ENCODE measurements at places on chromosomes 2 and 18.
A peak's percentile ranks its signal among the peaks of the same experiment; 100 is the strongest.

GRCh38 chr2:69735686-69736085, 6.2 kb upstream of the ANXA4 start:
- no peak for DNase-seq

DNA sequence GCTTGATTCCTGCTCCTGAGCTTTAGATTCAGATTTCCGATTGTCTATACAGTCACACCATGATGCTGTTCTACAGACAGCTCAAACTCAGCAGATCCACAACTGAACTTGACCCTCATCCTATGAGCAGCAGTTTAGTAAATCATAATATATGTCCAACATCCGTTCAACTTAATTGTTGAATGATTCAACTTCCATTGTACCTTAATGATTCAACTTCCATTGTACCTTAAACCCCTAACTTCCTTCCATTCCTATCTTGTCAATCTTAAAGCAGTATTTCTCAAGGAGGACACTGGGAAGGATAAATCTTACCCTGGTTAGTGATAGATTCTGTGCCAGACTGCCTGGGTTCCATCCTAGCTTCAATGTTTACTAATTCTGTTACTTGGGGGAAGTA, 60.1 kb downstream of the PIGN start:
- no peak for DNase-seq

- DNase-seq = no peak
These were observed 349.3 kb upstream of the SALL3 start for GRCh38 chr18:78630356-78630755.

DNA sequence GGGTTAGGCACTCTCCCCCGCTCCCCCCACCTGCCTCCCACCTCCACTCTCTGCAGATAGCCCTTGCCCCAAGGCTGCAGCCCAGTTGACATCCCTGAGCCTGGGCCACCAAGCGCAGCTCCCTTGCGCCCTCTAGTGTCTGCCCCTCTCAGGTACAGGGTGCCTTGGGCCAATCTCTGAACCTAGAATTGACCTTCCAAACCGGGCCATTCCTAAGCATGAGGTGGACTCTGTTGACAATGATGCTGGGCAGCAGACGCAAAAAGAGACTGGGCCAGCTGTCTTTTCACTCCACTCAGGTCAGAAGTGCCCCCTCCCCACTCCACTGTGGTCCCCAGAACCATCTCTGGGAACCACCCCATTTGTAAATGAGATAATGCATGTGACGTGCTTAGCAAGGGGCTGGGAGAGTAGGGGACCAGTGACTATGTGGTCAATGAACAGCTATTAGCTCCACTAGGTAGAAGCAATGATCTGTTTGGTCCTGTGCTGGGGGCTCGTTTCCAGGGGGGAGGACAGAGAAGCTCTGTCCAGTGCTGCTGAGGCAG, 43.3 kb upstream of the PLB1 start:
- peak; percentile 71 for DNase-seq

DNA sequence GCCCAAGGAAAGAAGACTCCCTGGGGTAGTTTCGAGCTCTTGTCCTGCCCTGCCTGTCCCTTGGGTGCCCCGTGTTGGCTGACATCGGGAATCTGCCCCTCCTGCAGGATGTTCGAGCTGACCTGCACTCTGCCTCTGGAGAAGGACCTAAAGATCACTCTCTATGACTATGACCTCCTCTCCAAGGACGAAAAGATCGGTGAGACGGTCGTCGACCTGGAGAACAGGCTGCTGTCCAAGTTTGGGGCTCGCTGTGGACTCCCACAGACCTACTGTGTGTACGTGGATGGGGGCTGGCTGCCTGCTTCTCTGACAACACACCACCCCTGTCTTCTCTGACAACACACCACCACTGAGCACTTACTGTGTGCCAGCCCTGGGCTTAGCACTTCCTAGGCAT, 210.8 kb downstream of the DYSF start:
- DNase-seq = no peak

- no peak for DNase-seq
These were observed 9.2 kb downstream of the SERPINE2 start for GRCh38 chr2:224029876-224030275.

DNA sequence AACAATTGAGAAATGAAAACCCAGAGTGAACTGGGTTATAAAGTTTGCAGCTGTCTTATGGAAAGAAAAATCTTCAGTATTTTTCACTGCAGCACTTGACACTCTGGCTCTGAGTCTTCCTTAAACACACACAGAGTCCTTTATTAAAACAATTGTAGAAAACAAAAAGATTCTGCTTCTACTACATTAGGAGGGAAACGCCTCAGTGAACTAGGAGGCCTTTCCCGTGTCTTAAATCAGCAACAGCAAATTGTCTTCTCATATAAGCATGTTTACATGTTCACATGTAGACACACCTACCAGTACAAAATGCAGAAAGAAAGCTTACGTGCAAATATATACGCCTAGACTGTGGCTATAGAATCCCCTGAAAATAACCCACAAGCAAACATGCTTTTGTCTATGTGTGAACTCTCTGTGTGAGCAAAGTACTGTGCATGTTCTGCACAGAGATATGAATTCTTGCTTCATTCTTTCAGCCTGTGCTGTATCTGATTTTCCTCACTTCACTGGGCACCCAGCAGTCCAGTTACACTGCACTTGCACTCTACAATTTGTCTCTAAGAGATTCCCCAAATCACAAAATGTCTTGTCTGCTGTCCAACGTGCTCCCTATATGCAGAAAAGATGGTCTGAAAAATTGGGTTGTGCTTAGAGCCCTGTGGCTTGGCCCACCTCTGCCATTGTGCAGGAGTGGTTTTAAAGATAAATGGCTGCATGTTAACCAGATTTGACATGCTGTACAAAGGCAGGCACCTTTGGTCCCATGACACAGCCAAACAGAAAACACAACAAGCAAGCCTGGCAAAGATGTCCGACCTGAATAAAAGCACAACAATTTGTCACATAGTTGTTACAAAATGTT, 24.5 kb downstream of the ZEB2 start:
- DNase-seq = no peak

- DNase-seq = no peak
These were observed 160.8 kb downstream of the FTCDNL1 start for GRCh38 chr2:199690225-199690624.

DNA sequence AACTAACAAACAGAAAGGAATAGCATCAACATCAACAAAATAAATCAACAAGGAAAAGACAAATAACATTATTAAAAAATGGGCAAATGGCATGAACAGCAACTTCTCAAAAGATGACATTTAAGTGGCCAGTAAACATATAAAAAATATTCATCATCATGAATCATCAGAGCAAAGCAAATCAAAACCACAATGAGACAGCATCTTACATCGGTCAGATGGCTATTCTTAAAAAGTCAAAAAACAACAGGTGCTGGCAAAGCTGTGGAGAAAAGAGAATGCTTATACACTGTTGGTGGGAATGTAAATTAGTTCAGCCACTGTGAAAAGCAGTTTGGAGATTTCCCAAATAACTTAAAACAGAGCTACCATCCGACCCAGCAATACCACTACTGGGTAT, 327.1 kb downstream of the CMPK2 start:
- DNase-seq = no peak

DNA sequence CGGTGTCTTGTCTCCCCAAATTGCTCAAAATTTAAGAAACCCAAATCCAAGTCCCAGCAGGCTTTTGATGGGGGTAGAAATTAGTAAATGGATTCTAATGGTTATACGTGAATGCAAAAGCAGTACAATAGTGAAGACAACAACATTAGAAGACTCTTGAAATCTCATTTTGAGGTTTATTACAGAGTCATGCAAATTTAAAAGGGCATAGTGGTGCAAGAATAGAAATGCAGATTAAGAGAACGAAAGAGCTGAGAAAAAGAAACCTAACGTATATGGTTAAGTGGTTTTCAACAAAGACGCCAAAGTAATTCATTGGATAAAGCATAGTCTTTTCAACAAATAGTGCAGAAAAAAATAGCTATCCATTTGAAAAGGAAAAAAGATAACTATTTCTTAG, 33.2 kb upstream of the CXXC1 start:
- DNase-seq = no peak

DNA sequence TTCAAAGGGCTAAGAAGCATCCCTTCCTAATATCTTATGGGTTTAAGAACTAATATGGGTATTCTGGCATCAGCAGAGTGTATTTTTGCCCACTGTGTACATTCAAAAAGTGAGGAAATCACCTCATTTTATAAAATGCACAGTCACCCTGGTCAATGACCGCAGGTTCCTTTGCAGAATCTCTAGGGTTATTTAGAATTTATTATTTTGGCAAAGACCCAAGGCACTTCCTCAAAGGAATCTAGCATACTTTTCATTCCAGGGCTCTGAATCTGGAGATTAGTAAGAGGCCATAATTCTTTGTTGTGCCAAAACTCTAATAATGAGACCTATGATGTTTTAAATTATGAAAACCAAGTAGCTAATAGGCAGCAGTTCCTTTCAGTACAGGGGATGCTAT, 27.2 kb upstream of the CDH2 start:
- no peak for DNase-seq

- no peak for DNase-seq
These were observed 40.6 kb downstream of the SPC25 start for GRCh38 chr2:168849610-168850009.

- no peak for DNase-seq
These were observed 58.4 kb upstream of the CAVIN2 start for GRCh38 chr2:191905336-191905735.

DNA sequence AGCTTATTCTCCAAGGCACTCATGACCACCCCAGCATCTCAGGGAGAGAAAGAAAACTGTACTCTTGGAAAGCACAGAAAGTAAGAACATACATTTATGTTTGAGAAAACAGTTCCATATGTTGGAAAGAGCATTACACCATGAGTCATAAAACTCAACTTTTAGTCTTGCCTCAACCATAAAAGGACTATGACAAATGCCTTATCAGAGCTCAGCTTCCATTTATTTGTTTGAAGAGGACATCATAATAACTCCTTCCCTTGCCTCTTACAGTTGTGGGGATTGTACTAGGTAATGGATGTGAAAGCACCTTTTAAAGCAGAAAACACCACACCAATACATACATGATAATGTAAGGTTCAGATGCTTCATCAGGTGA, 370.8 kb downstream of the LNPK start:
- DNase-seq = no peak

GRCh38 chr18:57687970-57688369, 66.3 kb upstream of the NARS1 start:
- DNase-seq = no peak

GRCh38 chr2:45833968-45834344, 182.5 kb downstream of the PRKCE start:
- no peak for DNase-seq

DNA sequence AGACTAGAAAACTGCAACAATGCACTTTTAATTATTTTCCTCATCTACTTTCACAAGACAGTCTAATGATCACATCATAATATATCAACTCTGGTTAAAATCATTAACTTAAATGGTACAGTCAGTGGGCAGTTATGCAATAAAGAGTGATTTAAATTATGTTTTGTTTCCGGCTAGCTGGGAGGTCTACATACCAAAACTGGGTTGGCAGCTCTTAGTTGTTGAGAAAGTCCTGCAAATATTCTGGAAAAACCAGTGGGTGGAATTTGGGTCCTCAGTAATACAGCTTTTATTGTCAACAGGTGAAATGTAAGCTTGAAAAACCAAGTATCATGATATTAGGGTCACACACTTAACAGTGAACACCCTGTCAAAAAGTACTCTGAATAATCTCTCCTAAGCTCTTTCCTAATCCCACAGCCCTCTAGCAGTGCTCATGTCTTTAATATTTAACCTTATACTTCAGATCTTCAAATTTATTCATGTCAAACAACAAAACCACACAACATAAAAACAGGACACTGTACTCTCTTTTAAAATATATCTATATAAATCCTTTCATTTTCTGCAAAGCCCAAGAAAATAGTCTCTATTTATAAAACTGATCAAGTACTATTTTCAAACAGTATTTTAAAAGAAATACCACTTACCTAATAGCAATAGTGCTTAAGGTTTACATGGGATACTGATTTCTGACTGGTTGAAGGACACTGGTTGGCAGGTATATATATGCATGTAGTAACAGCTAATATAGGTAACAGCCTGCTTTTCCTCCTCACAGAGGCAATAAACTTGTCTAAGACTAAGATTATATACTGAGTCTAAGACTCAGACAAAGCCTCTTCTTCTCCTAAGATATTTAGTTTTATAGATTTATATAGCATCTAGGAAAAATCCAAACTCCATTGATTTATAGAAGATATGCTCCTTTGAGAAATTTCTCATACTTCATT, 103.8 kb downstream of the GAREM1 start:
- no peak for DNase-seq

- no peak for DNase-seq
These were observed 49.8 kb downstream of the ADI1 start for GRCh38 chr2:3469486-3469885.

DNA sequence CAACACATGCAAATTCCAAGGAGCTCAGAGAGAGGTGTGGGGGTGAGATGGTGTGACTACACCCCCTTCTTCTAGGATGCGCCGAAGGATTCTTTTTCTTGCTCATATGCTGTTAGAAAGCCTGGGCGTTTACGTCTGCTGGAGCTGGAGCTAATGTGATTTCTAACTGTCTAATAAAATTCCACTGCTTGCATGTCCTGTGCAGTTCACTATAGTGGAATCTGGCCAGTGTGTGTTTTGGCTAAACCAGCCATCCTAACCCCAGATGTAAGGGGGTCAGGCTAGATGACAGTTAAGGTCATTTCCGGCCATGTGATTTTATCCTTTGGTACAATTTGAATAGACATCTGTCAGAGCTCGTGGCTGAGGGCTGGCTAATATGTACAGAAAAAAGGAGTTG, 194.1 kb downstream of the PRKCE start:
- no peak for DNase-seq

DNA sequence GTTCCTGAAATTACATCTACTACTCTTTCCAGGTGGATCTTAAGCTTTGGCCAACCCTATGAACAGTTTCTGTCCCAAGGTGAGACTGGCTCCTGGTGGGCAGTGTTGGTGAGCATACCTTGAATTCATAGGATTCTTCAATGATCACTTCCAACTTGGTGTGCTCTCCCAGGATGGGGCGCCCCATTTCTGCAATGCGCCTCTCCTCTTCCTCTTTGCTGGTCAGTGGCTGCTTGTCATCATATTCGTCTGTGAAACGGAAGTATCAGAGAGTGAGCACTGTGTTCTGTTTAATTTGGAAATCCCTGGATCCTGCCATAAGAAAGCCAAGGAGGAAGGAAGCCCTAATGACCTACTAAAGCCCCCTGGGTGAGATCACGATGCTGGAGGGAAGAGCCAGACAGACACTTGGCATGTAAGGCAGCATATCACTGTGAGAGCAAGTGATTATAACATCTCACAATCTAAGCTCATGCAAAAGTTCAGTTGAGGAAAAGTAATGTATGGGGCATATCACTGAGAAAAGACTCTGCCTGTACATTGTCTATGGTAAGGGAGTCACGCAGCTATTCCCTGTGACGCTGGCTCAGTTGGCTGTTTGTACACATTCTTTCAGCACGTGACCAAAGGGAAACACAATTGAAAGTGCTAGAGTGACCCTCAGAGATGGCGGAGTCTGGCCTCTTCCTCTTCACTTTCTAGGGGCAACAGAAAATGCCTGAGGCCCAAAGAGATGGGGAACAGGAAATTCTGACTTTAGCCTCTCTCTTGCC, 287.0 kb downstream of the SLC8A1 start:
- no peak for DNase-seq

All from activated CD8-positive, alpha-beta memory T cell treated with anti-CD3 and anti-CD28 coated beads for 1 hour (primary cell).